ENCODE measurements at places on chromosomes 6 and 20. TPM values are rescaled to one million over a fixed set of nuclear protein-coding genes. Genes with fewer than 3 reads are reported as not detected.

DNA sequence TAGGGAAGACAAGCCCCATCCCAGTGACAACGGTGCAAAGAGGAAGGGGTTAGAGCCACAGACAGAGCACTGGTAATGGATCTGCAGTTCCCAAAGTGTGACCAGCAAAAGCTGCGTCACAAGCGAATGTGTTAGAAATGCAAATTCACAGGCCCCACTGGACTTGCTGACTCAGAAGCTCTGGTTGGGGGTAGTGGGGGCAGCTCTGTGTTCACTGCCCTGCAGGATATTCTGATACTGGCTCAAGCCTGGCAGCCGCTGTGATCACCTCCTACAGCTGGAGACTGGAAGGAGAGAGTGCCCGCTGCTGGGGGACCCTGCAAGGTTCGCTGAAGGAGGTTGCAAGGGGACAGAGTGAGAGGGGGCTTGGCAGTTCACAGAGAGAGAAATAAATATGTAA lies 179.7 kb upstream of the CDH4 start:
- H3K36me3 ChIP-seq = no peaks in the 10 kb centered on the region
- no peak overlapping the region for H3K27ac ChIP-seq
- no peak for DNase-seq
- H3K27me3 ChIP-seq = no peaks in the 10 kb centered on the region
- no peaks in the 10 kb centered on the region for H3K4me1 ChIP-seq

GRCh38 chr20:24117383-24117782 lies 128.8 kb upstream of the GGTLC1 start:
- no peak for DNase-seq
- H3K4me1 ChIP-seq = no peaks in the 10 kb centered on the region
- no peak overlapping the region for H3K27ac ChIP-seq
- no peak overlapping the region for H3K4me3 ChIP-seq
- no peaks in the 10 kb centered on the region for H3K27me3 ChIP-seq

- no peak overlapping the region for H3K4me3 ChIP-seq
- no peak for DNase-seq
- no peaks in the 10 kb centered on the region for H3K27me3 ChIP-seq
- H3K4me1 ChIP-seq = peaks cover 21% of the 10 kb centered on the region
These were observed 9.7 kb downstream of the SCAF8 start for GRCh38 chr6:154742891-154743290.

Gene DST
- total RNA-seq = 8.9 TPM

Gene TMEM217
- total RNA-seq = 0.75 TPM

DNA sequence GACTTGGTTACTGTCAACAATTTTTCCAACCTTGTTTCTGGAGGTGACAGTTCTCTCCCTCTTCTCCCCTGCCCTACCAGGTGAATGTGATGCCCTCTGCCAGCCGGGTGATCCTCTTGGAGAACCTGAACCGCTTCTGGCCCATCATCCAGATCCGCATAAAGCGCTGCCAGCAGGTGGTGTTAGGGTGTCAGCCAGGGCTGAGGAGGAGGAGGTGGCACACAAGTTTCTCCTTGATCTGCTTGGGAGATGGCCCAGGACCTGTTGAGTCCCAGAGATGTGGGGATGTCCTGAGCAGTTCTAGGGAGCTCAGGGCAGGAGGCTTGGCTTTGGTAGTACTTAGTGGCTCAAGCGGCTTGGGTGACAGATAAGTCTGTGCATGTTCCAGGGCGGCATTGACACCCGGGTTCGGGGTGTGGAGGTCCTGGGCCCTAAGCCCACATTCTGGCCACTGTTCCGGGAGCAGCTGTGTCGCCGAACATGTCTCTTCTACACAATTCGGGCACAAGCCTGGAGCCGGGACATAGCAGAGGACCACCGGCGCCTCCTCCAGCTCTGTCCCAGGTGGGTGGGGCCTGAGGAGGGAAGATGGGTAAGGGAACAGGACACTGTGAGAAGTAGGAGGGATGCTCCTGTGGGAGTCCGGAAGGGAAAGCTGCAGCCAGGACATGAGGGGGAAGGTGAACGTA lies 21.2 kb downstream of the CUL9 start:
- H3K27ac ChIP-seq = no peak overlapping the region
- no peaks in the 10 kb centered on the region for H3K4me1 ChIP-seq
- DNase-seq = no peak
- H3K4me3 ChIP-seq = no peak overlapping the region
- H3K27me3 ChIP-seq = no peaks in the 10 kb centered on the region
- peaks cover 19% of the 10 kb centered on the region for H3K36me3 ChIP-seq

Gene GINS1
- 1.5 TPM for total RNA-seq

Gene CLPSL1
- not detected for total RNA-seq

GRCh38 chr6:170267688-170268087 lies 23.2 kb downstream of the DLL1 start:
- peaks cover 31% of the 10 kb centered on the region for H3K27me3 ChIP-seq
- H3K4me1 ChIP-seq = peaks cover 20% of the 10 kb centered on the region
- no peaks in the 10 kb centered on the region for H3K36me3 ChIP-seq
- H3K4me3 ChIP-seq = no peak overlapping the region
- no peak overlapping the region for H3K27ac ChIP-seq

DNA sequence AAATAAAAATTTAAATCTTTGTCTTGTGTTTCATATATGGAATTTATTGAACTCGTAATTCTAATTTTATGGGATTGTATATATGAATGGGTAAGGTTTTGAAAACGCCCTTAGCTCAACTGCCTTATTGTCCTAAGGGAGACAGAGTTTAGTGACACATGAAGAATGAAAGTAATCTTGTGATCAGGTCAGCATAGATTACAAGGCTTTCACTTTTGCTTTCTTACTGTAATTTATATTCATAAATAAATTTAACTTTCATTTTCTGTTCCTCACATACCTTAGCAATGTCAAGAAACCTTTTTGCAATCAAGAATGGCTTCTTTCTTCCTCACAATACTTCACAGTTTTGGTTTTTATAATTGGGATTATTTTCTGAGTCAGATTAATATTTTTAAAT lies 14.4 kb downstream of the KPNA5 start:
- H3K27me3 ChIP-seq = no peaks in the 10 kb centered on the region
- no peak overlapping the region for H3K4me3 ChIP-seq
- H3K36me3 ChIP-seq = peaks cover 17% of the 10 kb centered on the region
- no peak for DNase-seq

DNA sequence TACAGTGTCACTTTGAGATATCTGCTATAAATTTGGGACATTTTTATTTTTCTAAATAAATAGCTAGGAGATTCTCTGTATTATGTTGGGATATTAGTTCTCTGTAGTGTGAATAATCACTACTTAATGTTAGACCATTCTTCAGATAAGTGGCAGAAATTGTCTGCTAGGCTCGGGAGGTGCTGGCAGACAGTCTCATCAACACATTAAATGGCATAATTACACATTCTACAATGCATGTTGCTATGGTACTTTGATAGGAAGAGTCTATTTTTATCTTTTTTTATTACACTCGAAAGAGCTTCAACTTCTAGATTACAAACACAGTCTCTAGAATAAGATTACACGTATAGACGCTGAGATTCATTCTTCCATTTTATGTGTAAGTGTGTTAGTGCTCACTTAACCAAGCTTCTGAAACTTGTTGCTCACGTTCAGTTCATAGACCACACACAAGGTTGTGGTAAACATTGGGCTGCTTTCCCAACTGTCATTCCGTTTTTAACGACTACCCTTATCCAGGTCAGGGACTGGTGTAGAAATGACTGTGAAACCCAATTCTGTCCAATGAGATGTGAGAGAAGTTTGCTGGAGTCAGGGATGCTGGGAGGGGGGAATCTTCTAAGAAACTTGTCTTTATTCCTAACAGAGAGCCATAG lies 78.6 kb downstream of the TPBG start:
- no peak overlapping the region for H3K27ac ChIP-seq
- no peak overlapping the region for H3K4me3 ChIP-seq
- no peaks in the 10 kb centered on the region for H3K4me1 ChIP-seq
- no peak for DNase-seq
- H3K27me3 ChIP-seq = no peaks in the 10 kb centered on the region
- no peaks in the 10 kb centered on the region for H3K36me3 ChIP-seq

GRCh38 chr6:154122195-154122925 lies 83.3 kb downstream of the OPRM1 start:
- H3K36me3 ChIP-seq = no peaks in the 10 kb centered on the region
- no peak overlapping the region for H3K27ac ChIP-seq
- no peaks in the 10 kb centered on the region for H3K27me3 ChIP-seq
- no peak for DNase-seq

DNA sequence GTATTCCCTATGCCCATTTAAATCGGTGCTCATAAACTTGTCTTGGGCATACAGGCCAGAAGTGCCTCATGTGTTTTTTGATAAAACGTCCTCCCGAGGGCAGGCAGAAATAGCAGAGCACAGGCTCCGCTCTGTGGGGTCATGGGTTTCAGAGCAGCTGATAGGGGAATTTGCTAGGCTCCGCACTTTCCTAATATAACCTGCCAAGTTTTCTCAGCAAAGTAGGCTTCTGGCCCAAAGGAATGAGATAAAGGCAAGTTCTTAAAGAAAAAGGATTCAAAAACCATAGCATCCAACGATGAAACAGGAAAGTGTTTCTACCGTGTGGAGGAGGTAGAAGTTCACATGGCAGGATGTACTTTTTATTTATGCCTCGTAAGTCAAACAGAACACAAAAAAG lies 69.8 kb upstream of the RALGAPA2 start:
- H3K27ac ChIP-seq = no peak overlapping the region
- DNase-seq = no peak
- peaks cover 5% of the 10 kb centered on the region for H3K4me1 ChIP-seq
- no peak overlapping the region for H3K4me3 ChIP-seq

DNA sequence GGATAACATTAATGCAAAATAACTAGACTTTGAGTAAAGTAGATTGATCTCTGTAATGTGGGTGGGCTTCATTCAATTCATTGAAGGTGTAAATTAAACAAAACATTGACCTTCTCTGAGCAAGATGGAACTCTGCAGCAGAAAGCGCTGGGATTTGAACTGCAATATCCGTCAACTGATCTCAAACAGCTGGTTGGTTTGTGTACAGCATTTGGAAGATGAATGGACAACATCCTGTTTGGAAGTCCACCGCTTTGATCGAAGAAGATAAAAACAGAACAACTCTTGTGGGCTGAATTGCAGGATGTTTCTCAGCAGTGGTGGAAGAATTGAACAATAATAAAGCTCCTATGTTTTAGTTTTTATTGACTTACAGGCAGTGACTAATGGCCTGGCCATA lies 20.6 kb downstream of the HLA-C start:
- no peaks in the 10 kb centered on the region for H3K36me3 ChIP-seq
- no peaks in the 10 kb centered on the region for H3K4me1 ChIP-seq
- no peaks in the 10 kb centered on the region for H3K27me3 ChIP-seq
- no peak for DNase-seq

Gene BPIFB1
- not detected for total RNA-seq

Gene LY6G5C
- total RNA-seq = 7.9 TPM

GRCh38 chr6:170050591-170051041 lies 240.3 kb downstream of the DLL1 start:
- H3K27me3 ChIP-seq = peaks cover 4% of the 10 kb centered on the region
- H3K4me3 ChIP-seq = no peak overlapping the region
- H3K27ac ChIP-seq = no peak overlapping the region
- H3K4me1 ChIP-seq = peaks cover 28% of the 10 kb centered on the region

Gene PTGIS
- total RNA-seq = not detected

- peaks cover 2% of the 10 kb centered on the region for H3K4me1 ChIP-seq
- no peak for DNase-seq
- no peak overlapping the region for H3K4me3 ChIP-seq
- H3K27ac ChIP-seq = no peak overlapping the region
- H3K27me3 ChIP-seq = no peaks in the 10 kb centered on the region
- no peaks in the 10 kb centered on the region for H3K36me3 ChIP-seq
These were observed 24.6 kb downstream of the RAMACL start for GRCh38 chr6:166561771-166562359.

DNA sequence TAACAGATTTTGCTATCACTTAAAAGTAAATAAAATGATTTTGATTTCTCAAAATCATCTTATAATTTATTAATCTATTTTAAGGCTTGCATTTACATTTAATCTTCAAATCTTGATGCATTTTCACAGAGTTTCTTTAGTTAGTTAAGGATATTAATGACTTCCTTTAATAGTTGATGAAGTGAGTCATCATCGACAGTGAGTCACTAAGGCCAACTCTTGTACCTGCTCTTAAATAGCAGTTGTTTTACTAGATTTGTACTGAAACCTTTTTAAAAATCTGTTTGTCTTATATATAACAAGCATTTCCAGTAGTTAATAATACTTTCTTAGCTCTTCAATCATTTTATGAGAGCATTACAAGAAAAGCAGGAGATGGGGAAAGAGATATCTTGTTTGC lies 191.7 kb downstream of the ESR1 start:
- no peak for DNase-seq
- no peak overlapping the region for H3K27ac ChIP-seq
- no peaks in the 10 kb centered on the region for H3K4me1 ChIP-seq

Gene HUS1B
- 2.8 TPM for total RNA-seq

Gene EDN1
- total RNA-seq = 0.63 TPM

Gene SLC17A2
- total RNA-seq = not detected

DNA sequence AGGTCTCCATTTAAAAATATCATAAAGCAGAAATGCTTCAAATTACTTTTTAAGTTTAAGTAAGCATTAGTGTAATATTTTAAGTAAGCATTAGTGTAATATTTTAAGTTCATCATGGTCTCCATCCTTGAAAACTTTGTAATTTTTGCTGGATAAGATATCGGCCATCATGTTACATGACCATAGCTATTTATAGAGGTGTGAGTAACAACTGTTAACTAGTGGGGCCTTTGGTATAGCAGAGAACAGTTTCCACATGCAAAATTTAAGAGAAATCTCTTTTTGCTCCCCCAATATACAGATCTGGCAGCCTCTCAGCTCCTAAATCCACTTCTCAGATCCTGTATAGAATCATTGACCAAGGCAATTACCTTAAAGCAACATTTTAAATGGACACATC lies 468 bp downstream of the TRDN start:
- no peaks in the 10 kb centered on the region for H3K36me3 ChIP-seq
- H3K4me1 ChIP-seq = no peaks in the 10 kb centered on the region
- H3K27me3 ChIP-seq = no peaks in the 10 kb centered on the region
- no peak overlapping the region for H3K4me3 ChIP-seq

Gene FAXC
- total RNA-seq = not detected
